Inflammatory macrophage treated with lipopolysaccharide for 1 hour (primary cell): ENCODE measurements at places on chromosomes 3 and 15.
A peak's percentile ranks its signal among the peaks of the same experiment; 100 is the strongest.

DNA sequence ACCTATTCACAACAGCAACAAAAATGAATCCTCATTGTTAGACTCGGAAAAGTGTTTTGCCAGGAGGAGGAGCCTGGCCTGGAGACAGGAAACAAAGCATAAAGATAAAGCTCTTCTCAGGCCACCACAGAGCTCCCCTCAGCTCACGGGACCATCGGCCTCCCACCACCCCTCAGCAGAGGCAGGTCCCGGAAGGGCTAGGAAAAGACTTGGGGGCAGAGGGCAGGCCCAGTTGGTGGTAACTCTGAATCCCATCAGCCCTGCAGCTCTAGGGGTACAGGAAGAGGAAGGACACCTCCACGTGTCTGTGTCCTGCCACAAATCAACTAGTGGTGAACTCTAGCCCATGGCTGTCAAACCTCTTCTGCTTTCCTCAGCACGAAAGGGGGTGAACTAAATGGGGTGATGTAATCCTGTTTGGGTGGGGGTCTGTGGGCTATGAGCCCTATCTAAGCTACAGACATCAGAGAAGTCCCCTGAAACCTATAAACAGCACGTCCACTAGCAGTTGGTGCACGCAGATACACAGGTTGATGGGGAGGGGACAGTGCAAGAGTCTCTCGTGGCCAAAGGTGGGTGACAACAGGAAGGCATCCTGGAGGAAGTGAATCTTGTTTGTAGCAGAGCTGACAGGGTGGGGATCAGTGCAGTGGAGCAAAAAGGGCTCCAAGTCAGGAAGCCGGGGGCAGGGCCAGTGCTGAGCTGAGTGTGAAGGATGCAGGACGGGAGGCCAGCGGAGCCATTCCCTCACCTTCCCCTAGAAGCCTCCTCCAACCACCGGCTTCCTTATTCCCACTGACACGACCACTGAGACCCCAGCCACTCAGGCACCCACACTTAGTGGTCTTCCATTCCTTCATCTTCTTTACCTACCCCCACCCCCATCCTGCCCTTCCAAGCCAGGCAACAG is 111.1 kb upstream of the HACD2 start:
- DNase-seq: no peak

- DNase-seq: no peak
Measured at GRCh38 chr3:40120806-40121205, 188.7 kb upstream of the EIF1B start.

- DNase-seq: no peak
Measured at GRCh38 chr3:151709847-151710246, 23.9 kb upstream of the AADACL2 start.

DNA sequence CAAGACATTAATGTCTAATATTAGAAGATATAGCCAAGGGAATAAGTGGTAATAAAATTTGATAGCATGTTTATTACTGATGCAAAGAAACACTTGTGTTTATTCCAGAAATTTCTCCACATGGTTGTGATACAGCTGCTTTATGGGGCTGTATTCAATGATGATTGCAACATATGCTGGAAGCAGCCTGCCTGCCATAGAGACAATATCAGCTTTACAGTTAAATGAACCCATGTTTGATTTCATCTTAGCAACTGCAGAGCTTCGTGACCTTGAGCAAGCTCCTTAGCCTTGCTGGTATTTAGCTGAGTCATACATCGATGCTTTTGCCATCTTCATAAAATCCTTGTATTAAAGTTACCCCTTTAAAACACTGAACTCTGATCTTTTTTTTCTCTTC is 168.1 kb upstream of the STAC start:
- no peak for DNase-seq

GRCh38 chr15:34653992-34654391 is 70.5 kb upstream of the GOLGA8B start:
- no peak for DNase-seq

GRCh38 chr15:33113666-33114373 is 80.7 kb downstream of the FMN1 start:
- no peak for DNase-seq

- no peak for DNase-seq
Measured at GRCh38 chr15:55546718-55547117, 38.7 kb upstream of the DNAAF4 start.

- DNase-seq: peak; percentile 65
Measured at GRCh38 chr3:11373654-11374053, 101.5 kb downstream of the ATG7 start.

DNA sequence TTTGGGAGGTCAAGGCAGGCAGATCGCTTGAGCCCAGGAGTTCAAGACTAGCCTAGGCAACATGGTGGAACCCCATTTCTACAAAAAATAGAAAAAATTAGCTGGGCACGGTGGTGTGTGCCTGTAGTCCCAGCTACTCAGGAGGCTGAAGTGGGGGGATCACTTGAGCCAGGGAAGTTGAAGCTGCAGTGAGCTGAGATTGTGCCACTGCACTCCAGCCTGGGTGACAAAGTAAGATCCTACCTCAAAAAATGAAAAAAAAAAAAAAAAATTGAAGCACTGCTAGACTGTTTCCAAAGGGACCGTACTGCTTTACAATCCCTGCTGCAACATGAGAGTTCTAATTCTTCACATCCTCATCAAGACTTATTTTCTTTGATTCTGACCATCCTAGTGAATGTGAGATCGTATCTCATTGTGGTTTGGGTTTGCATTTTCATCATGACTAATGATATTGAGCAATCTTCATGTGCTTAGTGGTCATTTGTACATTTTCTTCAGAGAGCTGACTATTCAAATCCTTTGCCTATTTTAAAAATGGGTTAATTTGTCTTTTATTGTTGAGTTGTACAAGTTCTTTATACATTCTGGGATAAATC is 10.8 kb downstream of the CMTM8 start:
- peak; percentile 71 for DNase-seq

DNA sequence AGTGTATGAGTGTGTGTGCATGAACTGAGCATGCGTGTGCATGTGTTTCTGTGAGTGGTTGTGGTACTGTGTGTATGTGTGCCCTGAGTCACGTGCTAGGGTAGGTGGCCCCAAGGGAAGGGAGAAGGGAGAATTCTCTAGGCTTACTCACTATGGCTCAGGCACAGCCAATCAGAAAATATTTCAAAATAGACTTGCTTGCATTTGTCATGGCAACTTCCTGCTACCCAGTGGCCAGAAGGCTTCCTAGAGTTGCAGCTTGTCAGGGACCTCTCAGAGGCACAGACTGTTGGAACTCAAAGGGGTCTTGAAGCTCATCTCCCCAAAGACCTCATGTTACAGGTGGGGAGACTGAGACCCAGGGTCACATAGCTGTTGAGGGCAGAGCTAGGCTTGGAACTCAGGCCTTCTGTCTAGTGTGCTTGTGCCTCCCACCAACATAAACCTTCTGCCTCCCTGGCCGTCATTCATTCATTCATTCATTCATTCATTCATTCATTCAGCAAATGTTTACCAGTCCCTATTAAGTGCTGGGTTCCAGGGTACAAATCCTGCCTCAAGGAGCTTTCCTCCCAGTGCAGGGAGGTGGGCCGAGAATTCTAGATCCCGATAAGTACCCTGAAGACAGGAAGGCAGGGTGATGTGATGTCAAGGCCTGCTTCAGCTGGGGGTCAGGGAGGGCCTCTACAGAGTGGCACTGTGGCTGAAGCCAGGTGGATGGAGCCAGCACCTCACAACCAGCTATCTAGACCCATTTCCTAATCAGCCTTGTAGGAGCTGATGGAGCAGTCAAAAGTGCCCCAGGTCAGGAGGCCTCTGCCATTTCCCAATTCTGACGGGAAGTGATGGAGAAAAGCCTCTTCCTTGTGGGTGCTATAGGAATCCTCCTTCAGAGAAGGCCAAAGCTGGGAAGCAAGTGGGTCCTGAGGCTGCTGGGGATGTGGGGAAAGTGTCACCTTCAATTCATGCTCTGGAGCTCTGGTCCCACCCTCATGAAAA is 10.9 kb upstream of the RFT1 start:
- peak; percentile 79 for DNase-seq

DNA sequence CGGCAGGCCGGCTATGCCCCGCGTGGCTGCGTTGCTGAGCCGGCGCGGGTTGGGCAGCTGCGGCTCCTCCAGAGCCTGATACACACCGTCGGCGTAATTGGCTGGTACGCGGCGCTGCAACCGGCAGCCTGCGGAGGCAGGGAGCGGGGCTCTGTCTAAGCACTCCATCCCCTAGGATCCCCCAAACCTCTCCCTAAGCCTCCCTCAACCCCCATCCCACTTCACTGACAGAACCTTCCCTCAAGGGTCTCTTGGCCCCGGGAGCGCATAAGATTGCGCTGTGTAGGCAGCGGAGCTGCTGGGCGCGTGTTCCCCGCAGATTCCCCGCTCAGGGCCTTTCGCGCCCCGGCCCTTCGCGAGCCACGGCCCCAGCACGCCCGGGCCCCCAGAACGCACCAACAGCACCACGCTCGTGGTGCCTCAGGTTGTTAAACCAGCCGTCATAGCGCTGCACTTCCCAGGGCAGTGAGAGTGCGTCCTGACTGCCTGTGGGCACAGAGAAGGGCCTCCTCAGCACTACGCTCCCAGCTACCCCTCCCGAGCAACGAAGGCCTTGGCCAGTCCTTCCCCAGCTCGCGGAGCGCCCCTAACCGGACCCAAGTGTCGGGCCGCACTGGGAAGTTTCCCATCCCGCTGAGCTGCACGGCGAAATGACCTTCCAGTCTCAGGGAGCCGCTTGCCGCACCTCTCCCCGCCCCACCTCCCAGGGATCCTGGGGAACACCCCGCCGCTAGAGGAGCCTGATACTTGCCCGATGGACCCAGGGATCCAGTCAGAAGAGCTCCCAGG is 1.2 kb downstream of the DUOX2 start:
- no peak for DNase-seq

- no peak for DNase-seq
Measured at GRCh38 chr3:9324944-9325343, 37.9 kb upstream of the THUMPD3 start.

DNA sequence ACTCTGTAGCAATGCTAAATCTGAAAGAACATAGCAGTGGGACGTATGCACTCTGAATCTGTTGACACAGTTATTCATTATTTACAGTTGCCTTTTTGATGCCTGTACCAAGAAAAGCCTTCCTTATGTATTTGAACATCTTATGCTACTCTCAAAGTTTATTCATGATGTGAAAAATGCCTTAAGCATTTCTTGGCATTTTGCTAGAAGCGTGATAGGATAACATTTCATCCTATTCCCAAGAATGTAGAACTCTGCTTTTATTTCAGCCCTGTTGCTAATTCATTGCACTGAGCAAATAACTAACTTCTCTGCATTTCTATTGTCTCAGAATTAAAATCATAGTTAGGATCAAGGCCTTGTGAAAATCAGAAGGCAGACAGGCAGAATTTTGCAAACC is 105.5 kb downstream of the STRIT1 start:
- DNase-seq: no peak

GRCh38 chr3:134663721-134664456 is 13.1 kb upstream of the KY start:
- no peak for DNase-seq

DNA sequence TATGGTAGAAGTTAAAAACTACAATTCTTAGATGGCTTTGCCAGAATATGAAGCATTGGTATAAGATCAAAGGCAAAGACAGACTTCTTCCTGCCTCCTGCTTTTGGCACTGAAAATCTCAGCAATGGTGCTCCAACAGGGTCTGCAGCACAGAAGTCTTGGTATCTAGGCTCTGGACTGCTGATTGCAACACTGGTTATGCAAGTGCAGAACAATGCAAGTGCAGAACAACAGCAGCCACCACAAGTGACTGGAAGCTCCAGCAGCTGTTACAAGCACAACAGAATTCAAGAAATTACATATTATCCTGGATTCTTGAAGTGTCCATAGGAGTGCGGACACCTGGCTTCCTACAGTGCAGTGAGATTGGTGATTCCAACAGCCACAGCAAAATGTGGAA is 33.7 kb downstream of the ZBTB20 start:
- no peak for DNase-seq

DNA sequence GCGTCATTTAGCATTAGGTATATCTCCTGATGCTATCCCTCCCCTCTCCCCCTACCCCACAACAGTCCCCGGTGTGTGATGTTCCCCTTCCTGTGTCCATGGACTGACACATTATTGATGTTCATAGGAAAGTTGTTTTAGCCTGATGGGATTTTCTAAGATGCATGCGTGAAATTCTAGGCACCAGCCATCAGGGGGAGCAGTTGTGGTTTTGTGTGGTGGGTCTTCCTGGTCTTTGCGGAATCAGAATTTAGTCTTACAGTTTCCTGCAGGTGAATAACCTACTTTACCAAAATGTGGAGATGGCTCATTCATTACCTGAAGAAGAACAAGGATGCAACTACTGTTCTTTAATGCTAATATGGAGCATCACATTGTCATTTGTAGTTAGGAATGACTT is 455.0 kb upstream of the THBS1 start:
- DNase-seq: peak; percentile 51

DNA sequence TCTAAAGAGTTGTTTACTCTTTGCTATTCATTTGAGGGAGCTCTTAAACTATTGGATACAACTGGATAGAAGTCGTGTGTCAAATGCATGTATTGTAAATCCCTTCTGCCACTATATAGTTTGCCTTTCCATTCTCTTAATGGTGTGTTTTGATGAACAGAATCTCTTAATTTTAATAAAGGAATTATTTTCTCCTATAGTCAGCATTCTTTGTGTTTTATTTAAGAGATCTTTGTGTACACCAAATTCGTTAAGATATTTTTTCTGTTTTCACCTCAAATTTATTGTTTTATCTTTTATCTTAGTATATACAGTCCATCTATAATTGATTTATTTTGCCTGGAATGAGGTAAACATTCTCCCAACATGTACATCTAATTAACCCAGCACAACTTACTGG is 551.5 kb upstream of the AGTR1 start:
- DNase-seq: no peak

DNA sequence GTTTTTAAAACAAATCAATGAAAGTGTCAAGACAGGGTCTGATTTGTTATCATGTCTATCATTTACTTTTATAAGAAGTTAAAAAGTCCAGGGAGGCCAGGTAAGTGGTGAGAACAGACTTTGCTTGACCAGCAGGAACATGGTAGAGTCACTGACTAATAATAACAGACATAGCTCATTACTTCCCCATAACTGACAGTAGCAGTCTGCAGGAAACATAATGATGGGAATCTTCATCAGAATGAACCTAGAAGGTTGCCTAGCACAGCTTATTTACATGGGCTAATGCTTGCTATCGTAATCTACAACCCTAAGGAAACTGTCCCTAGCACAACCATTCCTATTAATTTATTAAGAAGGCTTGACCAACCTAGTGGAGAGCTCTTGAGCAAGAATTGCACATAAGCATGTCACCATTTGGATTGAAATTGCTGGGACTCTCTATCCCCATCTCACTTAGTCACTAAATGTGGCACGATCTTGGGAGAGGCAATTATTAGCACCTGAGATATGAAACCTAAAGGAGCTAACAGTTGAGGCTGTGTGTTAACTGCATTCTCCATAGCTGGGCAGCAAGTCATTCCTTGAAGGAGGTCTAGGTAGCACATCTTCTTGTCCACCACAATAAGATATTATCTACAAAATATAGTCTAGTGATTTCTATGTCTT is 139.6 kb upstream of the ZBTB20 start:
- no peak for DNase-seq
